Kidney tubule cell (primary cell): ENCODE measurements at places on chromosomes 5 and 9.

GRCh38 chr5:160271396-160271795 is 41.0 kb downstream of the CCNJL start:
- peak; percentile 34 for DNase-seq

DNA sequence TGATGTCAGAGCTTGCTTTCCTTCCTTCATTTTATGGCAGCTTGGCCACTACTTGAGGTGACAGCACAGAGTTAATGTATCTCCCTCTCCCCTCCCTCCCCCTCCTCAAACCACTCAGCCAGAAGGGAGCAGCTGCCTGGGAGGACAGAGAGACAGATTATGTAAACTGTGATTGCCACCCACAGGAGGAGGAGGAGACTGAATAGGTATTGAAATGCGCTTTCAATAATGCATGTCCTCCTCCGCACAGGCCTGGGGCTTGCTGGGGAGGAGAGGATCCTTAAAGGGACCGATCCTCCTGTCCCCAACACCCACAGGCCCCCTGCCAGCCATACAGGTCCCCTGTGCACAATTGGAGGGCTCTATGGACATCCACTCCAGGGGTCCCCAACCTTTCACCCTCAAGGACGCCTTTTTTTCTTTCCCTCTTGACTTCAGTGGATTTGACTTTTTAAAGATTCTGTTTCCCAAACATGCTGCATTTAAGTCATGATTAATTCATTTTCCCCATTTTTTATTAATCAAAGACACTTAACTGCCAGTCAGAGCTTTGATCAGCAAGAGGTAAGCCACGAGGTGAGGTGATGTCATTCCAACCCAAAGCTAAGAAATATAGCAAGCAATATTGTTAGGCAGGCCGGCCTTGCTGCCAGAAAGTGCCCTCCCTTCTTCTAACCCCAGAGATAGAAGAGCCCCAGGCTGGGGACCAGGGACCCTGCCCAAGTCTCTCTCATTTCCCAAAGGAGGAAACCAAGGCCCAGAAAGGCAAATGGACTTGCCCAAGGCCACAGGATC is 47.5 kb upstream of the CPLX2 start:
- no peak for DNase-seq

GRCh38 chr5:124236361-124237205 is 509.9 kb downstream of the ZNF608 start:
- peak; percentile 33 for DNase-seq

DNA sequence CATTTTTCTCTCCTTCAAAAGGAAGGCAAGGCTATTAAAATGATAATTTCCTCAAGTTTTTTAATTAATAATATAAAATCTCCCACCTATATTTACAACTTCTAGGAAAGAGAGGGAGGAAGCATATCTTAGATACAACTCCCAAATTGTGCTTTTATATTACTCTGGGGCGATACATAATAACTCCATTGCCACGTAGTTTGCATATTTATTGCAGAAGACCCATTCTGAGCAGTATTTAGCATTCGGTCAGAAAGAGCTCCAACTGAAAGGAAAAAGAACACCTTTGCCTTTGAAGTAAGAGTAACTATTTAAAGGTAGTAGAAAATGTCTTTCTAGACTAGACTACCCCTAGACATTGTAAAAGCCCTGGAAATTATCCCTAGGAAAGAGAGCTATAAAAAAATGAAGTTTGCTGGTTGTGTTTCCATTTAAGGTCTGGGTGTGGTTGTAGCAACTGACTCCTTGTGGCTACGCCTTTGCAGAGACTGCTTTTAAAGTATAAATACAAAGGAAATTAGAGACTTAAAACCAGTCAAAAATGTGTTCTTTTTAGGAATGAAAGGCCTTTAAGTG is 566.1 kb downstream of the ZNF608 start:
- no peak for DNase-seq

GRCh38 chr5:33261305-33261704 is 179.5 kb upstream of the TARS1 start:
- DNase-seq = peak; percentile 38

DNA sequence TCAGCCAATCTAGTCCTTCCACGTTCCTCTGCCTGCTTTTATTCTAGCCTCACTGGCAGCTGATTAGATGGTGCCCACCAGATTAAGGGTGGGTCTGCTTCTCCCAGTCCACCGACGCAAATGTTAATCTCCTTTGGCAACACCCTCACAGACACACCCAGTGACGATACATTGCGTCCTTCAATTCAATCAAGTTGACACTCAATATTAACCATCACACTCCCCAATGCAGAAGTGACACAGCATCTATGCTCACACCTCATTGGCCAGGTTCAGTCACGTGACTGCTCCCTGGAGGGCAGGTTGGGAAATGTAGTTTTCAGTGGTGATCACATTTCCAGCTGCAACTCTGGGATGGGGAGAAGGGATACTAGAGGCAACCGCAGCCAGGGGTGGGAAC is 13.0 kb downstream of the SUSD3 start:
- no peak for DNase-seq

GRCh38 chr5:67052034-67052433 is 144.6 kb downstream of the CD180 start:
- DNase-seq = no peak

GRCh38 chr9:116555556-116556155 is 131.4 kb upstream of the TRIM32 start:
- no peak for DNase-seq

DNA sequence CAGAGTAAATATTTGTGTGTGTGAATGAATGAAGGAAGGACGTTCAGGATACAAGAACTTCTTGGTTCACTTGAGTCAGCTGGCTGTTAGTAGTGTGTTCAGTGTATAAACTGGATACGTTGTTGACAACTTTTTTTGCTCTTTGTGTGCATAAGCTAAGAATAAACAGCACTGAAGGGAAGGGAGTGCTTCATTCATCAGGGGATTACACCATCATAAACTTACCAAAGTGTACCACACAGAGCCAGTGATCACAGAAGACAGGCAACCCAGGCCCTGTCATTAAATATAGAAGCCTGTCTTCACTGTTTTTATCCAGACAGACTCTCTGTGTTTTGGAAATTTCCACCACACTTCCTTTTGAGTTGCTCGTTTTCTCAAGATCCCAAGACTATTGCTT is 55.5 kb upstream of the MEF2C start:
- no peak for DNase-seq

- DNase-seq = peak; percentile 43
Observed at GRCh38 chr9:12554636-12555035, 138.5 kb upstream of the TYRP1 start.

GRCh38 chr5:148735301-148735835 is 81.0 kb upstream of the HTR4 start:
- peak; percentile 8 for DNase-seq

DNA sequence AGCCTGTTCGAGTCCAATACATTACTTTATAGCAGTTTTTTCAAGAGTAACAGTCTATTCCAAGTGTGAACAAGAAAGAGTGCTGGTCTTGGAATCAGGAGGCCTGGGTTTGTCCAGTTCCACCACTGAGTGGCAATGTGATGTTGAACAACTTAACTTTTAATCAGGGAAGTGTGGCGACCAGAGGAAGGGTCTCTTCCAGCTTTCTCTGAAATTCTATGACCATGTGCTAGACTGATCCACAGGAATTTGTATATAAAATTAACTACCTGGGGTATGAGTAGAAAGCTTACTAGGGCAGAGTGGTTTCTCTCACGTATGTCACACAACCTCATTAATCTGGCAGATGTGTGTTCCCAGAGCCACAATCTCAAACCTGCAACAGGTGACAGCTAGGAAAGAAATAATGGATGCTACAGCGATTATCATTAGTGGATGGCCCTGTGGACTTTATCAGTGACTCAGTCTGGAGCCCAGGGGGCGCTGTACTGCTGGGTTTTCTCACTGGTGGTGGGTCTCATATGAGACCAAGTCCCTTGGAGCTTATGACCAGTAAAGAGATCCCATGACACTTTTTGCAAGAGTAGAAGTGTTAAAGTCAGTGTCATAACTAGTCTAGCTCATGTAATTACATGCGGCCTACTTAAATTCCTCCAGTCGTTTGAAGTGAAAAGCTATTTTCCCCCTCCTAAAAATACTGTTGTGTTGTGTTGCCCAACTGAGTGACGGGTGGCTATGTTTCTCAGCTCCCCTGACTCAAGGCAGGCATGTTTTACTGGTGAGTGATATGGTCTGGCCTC is 116.5 kb downstream of the GDNF start:
- DNase-seq = peak; percentile 76

DNA sequence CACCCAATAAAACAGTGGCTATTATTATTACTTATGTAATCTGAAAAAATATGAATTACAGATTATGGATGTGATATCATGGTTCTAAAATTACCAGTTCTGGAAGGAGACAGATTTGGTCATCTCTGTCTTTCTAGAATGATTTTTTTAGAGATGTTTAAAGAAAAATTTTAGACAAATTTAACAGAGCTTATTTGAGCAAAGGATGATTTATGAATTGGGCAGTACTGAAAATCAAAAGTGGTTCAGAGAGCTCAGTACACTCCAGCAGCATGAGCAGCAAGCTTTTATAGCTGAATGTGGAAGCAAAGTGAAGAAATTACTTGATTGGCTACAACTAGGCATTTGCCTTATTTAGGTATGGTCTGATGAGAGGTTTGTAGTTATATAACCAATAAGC is 11.0 kb downstream of the CAST start:
- DNase-seq = no peak

DNA sequence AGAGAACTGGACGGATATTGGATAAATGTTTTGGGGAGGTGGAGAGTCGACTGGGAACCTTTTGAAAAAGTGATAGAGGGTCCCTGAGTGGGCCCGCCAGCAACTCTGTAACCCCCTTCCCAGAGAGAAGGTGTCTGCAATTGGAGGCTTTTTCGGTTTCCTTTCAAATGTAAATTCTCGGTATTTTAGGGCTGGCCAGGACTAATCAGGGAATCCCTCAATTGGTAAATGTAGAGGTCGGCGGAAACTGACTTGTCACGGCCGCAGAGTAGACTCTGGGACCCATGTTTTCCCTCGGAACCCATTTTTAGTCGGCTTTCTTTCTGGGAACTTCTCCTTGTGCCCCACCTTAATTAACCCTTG is 524 bp downstream of the CCNB1 start:
- DNase-seq = peak; percentile 12

- DNase-seq = no peak
Observed at GRCh38 chr5:111703662-111704061, 53.3 kb downstream of the NREP start.

GRCh38 chr5:92329759-92330158 is 946.6 kb upstream of the ARRDC3 start:
- DNase-seq = no peak

DNA sequence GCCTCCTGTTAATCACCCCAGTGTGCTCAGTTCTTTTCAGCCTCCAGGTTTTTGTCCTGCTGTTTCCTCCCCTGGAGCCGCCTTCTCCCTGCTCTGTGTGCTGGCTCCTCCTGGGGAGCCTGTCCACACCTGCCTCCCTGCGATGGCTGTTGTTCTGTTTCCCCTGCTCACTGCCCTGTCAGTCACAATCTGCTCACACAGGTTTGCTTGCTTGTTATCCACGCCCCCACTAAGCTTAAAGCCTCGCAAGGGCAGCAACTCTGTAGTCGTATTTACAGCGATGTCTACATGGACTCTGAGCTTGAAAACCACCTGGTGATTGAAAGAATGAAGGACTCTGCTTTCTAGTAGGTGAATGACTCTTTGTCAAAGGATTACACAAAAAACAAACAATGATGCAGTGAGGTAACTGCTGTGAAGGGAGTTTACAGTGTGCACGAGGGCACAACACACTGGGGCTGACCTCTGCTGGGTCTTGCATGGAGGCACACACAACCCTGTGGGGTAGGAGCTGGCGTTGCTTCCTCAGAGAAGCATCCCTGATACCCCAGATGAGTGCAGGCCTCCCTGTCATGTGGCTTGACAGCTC is 39.6 kb upstream of the TEX48 start:
- DNase-seq = peak; percentile 65

DNA sequence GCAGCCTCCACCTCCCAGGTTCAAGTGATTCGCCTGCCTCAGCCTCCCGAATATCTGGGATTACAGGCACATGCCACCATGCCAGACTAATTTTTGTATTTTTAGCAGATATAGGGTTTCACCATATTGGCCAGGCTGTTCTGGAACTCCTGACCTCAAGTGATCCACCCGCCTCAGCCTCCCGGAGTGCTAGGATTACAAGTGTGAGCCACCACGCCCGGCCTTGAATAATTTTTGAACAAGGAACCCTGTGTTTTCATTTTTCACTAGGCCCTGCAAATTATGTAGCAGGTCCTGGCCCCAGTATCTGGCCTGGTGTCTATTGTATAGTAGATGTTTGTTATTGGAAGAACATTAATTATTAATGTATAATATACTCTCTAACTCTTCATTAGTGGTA is 140.7 kb downstream of the PIK3R1 start:
- DNase-seq = no peak

DNA sequence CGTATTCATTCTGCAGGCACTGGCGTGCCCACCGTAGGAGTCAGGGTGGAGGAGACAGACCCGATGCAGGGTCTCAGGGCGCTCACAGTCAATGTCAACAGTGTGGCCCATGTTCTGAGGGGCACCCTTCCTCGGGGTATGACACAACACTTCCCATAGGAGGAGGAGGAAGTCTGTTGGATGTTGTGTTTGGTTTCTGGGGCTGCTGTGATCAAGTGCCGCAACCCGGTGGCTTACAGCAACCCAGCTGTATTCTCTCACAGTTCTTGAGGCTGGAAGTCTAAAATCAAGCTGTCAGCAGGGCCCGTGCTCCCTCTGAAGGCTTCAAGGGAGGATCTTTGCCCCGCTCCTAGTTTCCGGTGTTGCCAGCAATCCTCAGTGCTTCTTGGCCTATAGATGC is 5.6 kb upstream of the HNRNPAB start:
- DNase-seq = no peak

- no peak for DNase-seq
Observed at GRCh38 chr9:96203867-96204501, 98.0 kb downstream of the HSD17B3 start.

- DNase-seq = peak; percentile 27
Observed at GRCh38 chr9:123724211-123724796, 205.6 kb downstream of the DENND1A start.

DNA sequence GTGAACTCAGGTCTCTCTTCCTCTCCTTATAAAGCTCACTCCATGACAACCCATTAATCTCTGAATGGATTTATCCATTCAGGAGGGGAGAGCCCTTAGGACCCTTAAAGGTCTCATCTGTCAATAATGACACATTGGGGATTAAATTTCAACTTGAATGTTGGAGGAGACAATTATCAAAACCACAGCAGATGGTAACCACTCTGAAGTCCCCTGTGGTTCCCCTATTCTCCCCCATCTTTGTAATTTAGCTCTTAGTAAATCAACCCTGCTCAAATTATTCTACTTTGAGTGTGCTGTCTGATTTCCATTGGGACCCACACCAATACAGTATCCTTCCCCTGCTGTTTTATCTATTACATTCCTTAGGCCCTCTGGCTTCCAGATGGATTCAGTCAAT is 72.0 kb upstream of the RAI14 start:
- DNase-seq = no peak

DNA sequence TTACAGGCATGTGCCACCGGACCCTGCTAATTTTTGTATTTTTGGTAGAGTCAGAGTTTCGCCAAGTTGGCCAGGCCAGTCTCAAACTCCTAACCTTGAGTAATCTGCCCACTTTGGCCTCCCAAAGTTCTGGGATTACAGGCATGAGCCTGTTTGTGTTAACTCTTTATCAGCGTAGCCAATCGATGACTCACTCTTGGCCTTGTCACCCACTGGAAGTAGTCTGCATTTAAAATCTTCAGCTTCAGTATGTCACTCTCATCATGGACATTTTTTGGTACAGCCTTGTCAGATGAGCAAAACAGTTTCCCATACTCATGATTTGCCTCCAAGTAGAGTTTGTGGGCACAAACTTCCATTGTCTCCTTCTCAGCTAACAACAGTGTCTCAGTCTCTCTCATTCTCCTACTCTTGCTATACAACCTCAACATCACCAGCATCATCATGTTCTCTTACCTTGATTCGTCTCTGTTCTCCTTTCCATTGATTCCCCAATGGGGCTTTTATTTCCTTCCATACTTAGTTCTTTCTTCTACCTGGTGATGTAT is 22.5 kb downstream of the MUSK start:
- DNase-seq = no peak
